MCF 10A (cell line): ENCODE measurements at places on chromosomes 13 and 19. TPM values are rescaled to one million over a fixed set of nuclear protein-coding genes. Genes with fewer than 3 reads are reported as not detected.

Gene ZSCAN5B
- total RNA-seq: not detected in 2 replicates

Gene SLC46A3
- total RNA-seq: 6.4 and 8.1 TPM in 2 replicates

Gene SBNO2
- 99.6 and 123 TPM in 2 replicates for total RNA-seq

Gene KLHL1
- total RNA-seq: not detected in 2 replicates

Gene PCP2
- not detected in 2 replicates for total RNA-seq

Gene GSX1
- not detected in 2 replicates for total RNA-seq

DNA sequence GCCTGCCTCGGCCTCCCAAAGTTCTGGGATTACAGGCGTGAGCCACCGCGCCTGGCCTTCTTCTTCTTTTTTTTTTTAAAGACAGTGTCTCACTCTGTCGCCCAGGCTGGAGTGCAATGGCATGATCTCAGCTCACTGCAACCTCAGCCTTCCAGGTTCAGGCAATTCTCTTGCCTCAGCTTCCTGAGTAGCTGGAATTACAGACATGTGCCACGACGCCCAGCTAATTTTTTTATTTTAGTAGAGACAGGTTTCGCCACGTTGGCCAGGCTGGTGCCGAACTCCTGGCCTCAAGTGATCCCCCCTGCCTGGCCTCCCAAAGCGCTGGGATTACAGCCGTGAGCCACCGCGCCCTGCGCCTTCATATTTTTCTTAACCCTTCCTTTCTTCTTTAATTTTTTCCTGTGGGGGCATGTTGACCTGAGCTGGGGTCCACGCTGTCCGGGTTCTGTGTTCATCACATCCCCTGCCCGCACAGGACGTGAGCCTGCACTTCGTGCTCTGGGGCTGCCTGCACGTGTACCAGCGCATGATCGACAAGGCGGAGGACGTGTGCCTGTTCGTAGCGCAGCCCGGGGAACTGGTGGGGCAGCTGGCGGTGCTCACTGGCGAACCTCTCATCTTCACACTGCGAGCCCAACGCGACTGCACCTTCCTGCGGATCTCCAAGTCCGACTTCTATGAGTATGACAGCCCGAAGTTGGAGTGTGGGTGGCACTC, 14.1 kb downstream of the PNPLA6 start:
- DNase-seq: no peak

DNA sequence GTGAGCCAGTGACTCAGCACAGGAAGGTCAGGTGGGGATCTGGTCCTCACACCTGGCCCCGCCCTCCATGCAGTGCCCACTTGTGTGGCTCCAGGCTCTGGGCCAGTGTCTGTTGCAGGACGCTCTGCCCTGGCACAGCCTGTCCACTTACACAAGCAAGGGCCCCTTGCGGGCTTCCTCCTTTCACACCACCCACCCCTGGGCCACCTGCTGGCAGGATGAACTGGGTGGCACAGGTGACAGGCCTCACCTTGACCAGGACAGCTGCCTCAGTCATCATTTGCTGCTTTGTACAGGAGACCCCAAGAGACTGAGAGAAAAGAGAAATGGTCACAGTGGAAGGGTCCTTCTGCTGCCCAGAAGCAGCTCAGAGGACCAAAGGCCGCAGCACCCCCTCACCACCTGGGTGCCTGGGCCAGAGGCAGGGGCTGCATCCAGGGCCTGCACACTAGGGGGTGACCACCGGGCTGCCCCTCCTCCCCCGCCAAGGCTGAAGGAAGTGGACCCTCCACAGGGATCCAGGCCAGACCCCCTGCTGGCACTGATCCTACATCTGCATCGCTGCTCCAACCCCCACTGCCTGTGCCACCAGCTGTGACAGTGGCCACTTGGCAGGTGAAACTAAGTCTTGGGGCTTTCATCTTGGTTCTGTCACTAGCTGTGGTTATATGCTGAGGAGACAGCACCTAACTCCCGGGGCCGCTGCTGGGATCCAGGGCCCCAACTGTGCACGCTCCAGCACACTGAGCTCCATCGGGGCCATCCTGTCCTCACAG, 110.3 kb downstream of the TUBA3C start:
- DNase-seq: no peak

DNA sequence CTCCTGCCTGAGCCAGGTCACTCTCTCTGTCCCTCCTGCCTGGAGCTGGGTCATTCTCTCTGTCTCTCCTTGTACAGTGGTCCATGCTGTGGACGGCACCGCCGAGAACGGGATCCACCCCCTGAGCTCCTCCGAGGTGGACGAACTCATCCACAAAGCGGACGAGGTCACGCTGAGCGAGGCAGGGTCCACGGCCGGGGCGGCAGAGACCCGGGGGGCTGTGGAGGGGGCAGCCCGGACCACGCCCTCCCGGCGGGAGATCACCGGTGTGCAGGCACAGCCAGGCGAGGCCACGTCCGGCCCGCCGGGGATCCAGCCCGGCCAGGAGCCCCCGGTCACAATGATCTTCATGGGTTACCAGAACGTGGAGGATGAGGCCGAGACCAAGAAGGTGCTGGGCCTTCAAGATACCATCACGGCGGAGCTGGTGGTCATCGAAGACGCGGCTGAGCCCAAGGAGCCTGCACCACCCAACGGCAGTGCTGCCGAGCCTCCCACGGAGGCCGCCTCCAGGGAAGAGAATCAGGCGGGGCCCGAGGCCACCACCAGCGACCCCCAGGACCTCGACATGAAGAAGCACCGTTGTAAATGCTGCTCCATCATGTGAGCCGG, 4.6 kb upstream of the MISP start:
- DNase-seq: no peak

DNA sequence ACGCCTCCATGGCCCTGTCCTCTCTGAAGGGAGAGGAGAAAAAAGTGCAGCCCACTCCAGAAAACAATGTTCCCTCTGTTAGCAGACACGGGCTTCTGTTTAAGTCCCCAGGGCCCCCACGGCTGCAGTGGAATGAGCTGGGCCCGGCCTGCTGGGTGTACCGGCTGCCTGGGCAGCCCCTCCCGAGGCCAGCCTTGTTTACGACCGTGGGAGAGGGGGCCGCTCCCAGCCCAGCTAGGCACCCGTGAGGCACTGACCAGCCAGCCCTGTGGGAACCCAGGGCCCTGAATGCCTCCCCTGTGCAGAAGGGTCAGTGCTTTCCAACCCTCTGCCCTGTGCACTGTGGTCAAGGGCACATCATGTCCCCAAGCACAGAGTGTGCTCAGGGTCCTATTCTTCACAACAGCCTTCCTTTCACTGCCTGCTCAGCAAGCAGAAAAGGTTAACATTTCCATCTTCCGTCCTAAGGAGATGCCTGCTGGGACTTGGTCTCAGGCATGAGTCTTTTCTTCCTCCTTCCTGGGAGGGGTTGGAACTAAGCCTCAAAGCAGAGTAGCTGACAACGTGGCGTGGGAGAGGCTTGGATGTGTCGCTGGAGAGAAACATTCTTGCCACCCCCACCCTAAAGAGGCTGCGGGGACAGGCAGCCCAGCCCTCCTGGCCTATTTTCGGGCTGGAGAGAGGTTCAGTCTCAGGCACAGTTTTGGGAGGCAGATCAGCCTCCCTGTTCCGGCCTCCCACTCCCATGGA, 90.1 kb downstream of the RGCC start:
- DNase-seq: no peak

DNA sequence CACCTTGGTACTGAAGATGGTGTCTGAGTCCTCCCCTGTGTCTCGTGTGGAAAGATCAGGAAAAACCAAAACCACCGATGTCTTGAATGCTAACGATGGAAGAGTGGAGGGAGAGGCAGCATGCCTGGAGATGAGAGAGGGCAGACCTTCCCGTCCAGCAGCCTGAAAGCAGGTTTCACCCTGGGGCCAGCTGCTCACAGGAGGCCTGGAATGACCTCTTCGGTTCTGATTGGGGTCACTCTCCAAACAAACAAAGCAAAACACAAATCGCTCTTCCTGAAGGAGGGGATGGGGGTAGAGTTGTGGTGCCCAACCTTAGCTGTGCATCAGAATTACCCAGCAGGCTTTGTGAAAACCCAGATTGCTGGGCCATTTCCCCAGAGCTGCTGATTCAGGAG, 142.3 kb upstream of the SOX1 start:
- no peak for DNase-seq

GRCh38 chr19:40802300-40803169, 3.5 kb downstream of the EGLN2 start:
- DNase-seq: no peak

GRCh38 chr19:29193155-29193554, 19.8 kb downstream of the UQCRFS1 start:
- no peak for DNase-seq

- no peak for DNase-seq
Measured at GRCh38 chr13:67303661-67304333, 73.7 kb upstream of the PCDH9 start.

DNA sequence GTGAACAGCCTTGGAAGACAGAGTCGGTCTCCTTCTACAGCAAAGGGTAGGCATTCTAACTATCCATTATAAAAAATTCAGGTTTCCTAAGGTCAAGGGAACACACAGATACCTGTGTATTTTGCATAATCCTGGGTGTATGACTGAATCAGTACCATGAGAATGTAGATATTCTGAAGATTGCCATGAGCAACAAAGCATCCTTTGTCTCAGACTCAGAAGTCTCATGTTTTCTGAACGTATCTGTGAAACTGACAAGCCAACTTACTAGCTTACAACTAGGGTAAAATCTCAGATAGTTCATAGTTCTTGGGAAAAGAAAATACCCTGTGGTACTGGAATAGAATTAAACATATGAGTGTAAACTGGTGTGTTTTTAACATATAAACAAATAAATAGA, 6.5 kb downstream of the ZNF566 start:
- DNase-seq: no peak

GRCh38 chr19:2962018-2962670, 15.2 kb upstream of the TLE6 start:
- peak; percentile 72 for DNase-seq

DNA sequence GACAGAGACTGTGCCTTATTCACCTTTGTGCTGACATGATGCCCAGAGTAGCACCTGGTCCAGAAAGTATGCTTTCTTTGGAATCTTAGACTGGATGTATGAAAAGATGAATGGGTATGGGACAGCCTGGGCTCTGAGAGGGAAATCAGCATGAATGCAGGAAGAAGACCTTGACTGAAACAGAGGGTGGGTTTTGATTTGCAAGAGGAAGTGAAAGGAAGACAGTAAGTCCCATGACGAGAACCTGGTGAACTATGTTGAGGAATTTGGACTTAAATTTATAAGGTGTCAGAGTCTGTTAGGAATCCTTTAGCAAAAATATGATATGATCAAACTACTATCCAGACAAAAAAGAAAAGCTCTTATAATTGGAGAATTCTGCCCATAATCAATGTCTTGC, 301.9 kb downstream of the SPRY2 start:
- DNase-seq: no peak

- DNase-seq: no peak
Measured at GRCh38 chr13:25330541-25330940, 29.1 kb downstream of the NUP58 start.

- no peak for DNase-seq
Measured at GRCh38 chr19:17605117-17605516, 49.7 kb downstream of the COLGALT1 start.
